ENCODE measurements at places on chromosomes 6 and 20.

- no peak for DNase-seq
These were observed 373.8 kb downstream of the GJA1 start for GRCh38 chr6:121809211-121809610.

- DNase-seq = no peak
These were observed 158.6 kb upstream of the MLN start for GRCh38 chr6:33962246-33963027.

DNA sequence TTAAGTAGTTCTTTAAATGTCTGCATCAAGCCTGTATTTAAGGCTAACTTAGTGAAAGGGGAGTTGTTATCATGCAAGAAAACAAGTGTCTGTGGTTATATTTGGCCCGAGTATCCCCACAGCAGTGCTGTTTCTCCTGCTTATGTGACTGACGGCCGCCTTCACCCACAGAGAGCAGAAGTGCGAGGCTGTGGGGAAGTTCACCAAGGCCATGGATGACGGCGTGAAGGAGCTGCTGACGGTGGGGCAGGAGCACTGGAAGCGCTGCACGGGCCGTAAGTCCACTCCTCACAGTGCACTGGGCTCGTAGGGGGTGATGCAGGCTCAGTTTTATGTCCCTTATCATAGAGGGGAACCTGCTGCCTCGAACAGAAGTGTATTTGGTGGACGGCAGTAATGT, 53.2 kb upstream of the SYNJ2 start:
- DNase-seq = no peak

GRCh38 chr20:49573900-49574416, 6.0 kb upstream of the PTGIS start:
- no peak for DNase-seq

DNA sequence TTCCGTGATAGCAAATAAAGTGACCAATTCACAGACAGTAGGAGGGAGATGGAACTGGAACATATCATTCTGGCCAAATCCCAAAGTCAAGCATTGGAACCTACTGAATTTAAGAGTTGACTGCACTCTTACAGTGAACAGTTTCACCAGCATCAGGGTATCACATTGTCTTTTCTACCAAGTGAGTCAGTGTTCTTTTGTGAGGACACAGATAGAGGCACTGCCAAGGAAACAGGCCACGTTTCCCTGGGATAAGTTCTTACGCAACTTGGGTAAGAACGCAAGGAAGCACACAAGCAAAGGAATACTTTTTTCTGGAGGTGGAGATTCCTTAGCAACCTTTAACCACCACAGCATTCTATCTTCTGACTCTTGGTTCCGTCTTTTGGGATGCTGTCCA, 28.6 kb upstream of the ENPP5 start:
- DNase-seq = no peak

DNA sequence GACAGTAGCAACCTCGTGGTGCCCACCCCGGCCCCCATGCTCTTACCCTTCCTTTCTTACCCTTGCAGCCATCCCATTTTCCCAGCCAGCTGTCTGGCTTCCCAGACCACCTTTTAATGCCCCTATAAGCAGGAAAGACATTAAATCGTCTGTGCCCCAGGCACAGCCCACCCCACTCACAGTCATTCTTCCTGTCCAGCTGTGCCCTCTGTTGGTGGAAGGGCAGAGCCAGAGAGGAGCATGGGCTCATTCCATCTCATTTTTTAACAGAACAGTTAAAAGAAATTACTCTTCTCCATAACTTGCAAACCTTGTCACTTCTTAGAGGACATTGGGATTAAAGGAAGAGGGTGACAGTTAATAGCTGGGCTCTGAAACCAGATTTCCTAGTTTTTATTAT, 240.5 kb downstream of the NRN1 start:
- DNase-seq = no peak

DNA sequence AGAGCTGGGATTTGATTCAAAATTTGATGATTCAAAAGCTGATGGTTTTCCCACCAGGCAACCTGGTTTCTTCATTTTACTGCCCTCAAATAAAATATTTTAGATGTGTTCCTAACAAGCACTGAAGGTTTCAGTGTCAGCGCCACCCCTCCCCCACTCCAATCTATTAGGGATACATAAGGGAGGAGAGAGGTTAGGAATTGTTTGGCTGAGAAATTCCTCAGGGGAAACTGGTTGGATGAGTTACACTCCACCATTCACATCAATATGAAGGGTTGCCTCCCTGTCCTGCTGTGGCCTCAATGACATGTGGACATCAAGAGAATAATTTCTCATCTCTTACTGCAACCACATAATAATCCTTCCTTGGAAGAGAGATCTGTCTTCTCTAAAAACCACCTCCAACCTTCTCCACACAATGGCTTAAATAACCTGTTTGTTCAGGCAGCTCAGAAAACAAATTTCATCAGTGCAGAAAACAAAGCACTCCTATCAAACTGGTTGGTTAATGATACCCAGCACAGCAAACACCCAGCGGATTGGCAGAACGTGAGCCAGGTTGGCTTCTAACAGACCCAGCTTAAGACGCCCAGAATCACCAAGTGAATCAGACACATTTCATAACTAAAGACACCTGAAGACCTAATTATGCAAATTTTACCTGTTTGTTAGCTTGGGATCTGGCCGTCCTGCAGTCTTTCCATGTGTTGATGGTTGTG, 136.0 kb upstream of the SGK1 start:
- no peak for DNase-seq

DNA sequence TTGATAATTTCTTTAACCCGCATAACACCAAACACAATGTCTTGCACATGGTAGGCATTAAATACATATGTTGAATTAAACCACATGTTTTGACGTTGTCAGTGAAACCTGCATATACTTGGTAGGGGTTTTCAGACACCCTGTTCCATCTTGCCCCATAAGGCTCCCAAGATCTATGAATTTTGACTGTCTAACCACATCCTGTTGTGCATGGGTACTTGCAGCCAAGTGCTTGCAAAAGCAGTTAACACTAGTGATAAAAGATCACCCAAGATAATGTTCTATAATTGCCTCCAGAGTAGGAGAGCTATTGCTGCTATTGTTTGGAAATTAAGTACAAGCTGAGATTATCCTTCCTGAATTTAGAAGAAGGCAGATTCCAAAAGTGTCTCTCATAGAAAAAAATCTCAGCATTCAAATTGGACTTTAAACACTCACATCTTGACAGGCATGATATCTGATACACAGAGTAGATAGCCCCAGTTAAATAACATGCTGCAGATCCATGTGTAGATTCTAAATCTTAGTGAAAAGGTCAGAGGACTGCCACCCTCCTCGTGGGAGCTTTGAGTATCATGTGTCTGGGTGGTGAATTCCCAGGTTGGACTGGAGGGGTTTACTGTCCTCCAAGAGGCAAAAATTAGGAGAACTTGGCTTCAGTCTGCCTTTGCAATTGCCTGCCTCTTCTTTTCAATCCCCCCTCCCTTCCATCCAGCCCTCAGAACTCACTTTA, 25.8 kb upstream of the CCN6 start:
- peak; percentile 87 for DNase-seq

DNA sequence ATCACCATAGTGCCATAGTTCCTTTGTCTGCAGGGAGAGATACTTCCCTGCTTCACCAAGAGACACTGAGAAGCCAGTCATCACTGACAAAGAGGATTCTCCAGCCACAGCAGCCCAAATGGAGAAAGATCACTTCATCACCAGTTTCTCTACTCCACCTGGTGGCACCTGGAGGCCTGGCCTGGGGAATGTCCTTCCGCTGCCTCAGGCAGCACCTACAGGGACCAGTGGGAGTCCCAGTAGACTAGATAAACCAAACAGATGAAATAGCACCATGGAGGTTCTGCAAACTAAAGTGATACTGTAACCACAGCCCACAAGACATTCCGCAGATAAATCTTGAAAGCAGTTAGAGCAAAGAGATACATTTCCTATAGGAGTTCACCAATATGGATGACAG, 266.5 kb downstream of the C6orf118 start:
- DNase-seq = no peak

GRCh38 chr6:168734523-168734922, 293.5 kb downstream of the SMOC2 start:
- no peak for DNase-seq

GRCh38 chr20:57651881-57652605, 31.8 kb upstream of the ZBP1 start:
- no peak for DNase-seq

DNA sequence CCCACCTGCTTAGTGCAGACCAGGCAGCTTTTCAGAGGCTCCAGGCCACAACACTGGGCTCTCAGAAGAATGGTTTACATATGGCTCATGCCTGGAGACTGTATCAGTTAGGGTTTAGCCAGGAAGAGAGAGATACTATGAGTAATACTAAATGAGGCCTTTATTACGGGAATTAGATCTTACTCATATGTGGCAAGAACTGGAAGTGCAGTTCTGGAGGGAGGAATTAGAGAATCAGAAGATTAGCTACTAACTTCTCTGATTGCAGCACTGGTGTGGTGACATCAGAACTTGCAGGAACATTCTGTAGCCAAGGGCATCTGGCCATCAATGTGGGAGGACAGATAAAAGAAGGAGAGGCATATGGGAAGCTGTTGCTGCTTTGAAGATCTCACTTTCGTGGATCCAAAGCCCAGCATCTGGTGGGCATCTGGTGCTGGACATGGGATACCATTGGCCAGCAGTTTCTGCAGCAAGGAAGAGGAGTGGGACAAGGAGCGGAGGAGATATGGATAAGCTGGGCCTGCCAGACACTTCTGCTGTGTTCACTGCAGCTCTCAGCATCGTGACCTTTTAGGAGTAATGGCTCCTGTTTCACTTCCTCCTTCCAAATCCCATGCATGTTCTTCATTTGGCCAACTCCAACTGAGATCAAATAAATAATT, 248.5 kb downstream of the BTBD3 start:
- no peak for DNase-seq

GRCh38 chr6:169709293-169709692, 7.4 kb downstream of the C6orf120 start:
- DNase-seq = no peak

DNA sequence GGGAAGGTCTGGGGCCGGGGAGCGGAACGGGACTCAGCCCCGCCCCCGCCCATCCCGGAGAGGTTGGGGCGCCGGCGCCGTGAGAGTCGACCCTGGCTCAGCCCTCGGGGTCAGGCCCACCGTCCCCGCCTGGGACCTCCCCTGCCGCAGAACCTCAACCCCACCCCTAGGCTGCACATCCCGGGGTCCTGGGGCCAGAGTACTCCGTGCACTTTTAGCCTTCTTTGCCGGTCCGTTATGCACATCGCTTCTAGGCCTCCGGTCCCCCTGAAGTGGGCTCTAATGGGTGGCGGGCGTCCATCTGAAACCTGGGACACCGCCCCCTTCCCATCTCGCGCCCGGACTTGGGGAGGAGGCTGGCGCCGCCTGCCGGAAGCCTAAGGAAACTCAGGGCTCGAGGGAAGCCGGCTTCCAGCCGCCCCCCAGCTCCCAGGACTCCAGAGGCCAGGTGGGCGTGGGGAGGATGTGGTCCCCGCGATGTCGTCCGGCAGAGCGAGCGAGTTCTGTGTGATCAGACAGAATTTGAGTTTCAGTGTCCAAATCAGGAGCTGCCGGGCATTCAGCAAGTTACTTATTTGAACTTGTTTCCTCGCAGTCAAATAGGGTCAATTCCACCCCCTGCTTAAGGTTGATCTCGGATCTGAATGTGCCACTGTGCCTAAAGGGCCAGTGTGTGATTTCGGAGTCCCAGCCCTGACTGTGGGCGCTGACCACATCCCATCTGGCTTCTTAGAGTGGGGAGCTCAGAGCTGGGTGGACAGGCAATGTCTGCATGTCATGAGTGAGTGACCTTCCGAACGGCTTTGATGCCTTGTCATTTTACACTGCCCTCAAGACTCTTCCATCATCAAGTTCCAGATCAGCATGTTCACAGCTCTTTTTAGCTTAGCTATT, 47.6 kb downstream of the CPXM1 start:
- peak; percentile 42 for DNase-seq
